ENCODE measurements at places on chromosomes 4 and X.

GRCh38 chrX:40263014-40263560 is 165.3 kb upstream of the BCOR start:
- no peak for DNase-seq

- no peak for DNase-seq
These were observed 79.6 kb downstream of the SMIM20 start for GRCh38 chr4:25993395-25994185.

DNA sequence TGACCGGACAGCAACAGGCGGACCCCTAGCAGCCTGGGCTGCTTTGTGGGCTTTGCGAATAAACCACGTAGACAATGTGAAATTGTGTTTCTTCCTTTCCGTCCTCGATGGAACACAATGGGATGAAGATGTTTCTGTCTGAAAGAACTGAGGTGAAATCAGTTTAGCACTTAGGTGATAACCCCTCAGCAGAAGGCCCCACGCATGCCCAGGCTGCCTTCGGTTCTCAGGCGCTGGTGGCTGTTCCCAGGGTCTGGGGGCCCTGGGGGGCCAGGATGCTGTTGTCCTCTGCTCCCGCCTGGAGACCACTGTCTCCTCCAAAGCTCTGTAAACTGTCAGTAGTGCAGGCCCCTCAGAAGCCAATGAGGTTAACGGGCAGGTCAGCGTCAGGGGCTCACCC is 73.9 kb upstream of the HGFAC start:
- DNase-seq: no peak

- DNase-seq: peak; percentile 22
These were observed 1.1 kb downstream of the TMEM131L start for GRCh38 chr4:153466949-153467896.

DNA sequence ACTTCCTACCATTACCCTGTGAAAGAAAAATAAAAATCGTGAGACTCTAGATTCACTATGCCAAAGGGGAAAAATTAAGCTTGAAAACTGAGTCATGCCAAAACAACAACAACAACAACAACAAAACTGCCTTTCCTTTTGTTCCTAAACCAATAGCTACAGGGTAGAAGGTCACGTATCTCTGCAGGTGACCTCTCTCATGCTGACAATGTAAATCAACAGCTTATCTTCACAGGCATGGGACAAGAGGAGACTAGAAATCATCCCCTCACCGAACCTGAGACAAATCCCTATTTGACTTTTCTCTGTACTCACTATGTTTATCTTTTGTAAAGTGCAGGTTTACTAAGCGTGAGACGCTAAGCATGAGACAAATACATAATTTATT is 20.5 kb upstream of the AADAT start:
- DNase-seq: no peak

- DNase-seq: no peak
These were observed 15.0 kb downstream of the SHISA3 start for GRCh38 chr4:42412251-42412650.

GRCh38 chr4:169540774-169541173 is 71.6 kb downstream of the NEK1 start:
- no peak for DNase-seq

GRCh38 chr4:6221301-6221850 is 21.0 kb upstream of the JAKMIP1 start:
- no peak for DNase-seq

GRCh38 chrX:18075603-18076002 is 145.1 kb downstream of the BEND2 start:
- DNase-seq: no peak

DNA sequence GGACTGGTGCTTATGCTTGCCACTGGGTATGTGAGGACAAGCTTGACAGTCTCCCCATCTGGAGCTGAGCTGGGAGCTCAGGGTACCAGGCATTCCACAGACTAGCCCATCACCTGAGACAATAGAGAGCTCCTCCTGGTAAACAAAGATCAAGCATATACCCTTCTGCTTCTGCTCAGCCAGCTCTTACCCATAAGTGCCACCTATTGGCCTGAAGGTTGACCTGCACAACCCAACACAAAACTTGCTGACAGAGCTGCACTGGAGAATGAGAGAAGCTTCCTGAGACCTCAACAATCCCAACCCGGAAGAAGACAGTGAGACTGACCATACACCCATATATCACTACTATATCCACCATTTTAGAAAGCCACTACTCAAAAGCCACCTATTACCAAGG is 1049.2 kb upstream of the INTU start:
- DNase-seq: no peak

GRCh38 chr4:85639946-85640345 is 165.0 kb downstream of the ARHGAP24 start:
- DNase-seq: no peak
